ENCODE measurements at places on chromosomes 11 and 22.

DNA sequence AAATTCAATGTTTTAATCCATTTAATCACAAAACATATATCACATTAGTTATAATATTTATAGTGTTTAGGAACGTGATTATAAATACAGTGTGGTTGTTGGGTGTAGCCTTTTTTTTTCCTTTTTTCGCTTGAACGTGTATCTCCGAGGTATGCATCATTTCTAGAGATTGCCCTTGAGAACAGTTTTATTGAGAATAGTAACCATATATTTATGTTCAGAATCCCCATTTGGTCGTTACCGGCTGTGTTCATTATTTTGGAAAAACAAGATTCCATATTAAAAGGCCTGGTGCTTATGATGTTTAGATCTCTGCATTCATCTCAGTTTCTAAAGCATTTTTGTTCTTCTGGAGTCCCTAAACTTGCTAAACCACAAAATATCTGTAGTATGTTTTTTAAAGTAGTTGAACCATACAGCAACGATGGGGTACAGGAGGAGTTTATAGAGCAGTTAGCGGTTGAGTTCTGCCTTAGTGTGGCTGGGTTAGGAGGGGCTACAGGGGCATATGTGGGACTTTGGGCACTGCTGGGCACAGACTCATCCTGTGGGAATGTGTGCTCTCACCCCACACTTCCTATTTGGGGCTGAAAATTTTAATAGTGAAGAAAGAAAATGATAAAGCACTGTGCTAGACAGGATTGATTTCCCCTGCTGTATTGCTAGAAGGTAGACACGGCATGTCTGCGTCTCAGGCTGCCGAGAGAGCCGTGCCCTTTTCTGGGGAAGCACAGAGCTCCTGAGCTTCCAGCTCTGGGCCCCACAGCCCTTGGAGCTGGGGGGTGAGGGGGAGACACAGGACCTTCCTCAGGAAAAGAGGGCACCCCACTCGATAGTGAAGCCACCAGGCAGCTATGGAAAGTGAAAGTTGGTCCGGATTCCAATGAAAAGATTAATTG is 81.5 kb upstream of the PPARA start:
- peak; percentile 78 for DNase-seq

GRCh38 chr11:126153972-126154371 is 57.5 kb downstream of the RPUSD4 start:
- DNase-seq, result no peak

GRCh38 chr11:96156379-96156722 is 186.6 kb downstream of the MAML2 start:
- no peak for DNase-seq

- DNase-seq, result no peak
Measured at GRCh38 chr11:83845797-83846196, 559.6 kb upstream of the CCDC90B start.

- no peak for DNase-seq
Measured at GRCh38 chr11:71228961-71229360, 23.4 kb downstream of the SHANK2 start.

- DNase-seq, result no peak
Measured at GRCh38 chr11:86513746-86514373, 139.2 kb downstream of the CCDC81 start.

GRCh38 chr11:109547356-109548027 is 125.5 kb downstream of the C11orf87 start:
- peak; percentile 87 for DNase-seq

DNA sequence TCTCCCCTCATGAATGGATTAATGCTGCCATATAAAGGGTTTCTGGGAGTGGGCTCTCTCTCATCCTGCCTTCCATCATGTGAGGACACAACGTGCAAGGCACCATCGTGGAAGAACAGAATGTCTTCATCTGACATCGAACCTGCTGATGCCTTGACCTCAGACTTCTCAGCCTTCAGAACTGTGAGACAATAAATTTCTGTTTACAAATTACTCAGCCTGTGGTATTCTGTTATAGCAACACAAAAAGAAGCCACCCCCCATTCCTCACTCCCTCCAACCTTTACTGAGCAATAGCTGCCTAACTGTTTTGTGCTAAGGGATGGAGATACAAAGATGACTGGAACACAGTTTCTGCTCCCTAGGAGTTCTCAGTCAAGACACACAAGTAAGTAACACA is 106.1 kb upstream of the PLET1 start:
- DNase-seq, result no peak

GRCh38 chr11:132035766-132036165 is 665.4 kb downstream of the NTM start:
- DNase-seq, result no peak

DNA sequence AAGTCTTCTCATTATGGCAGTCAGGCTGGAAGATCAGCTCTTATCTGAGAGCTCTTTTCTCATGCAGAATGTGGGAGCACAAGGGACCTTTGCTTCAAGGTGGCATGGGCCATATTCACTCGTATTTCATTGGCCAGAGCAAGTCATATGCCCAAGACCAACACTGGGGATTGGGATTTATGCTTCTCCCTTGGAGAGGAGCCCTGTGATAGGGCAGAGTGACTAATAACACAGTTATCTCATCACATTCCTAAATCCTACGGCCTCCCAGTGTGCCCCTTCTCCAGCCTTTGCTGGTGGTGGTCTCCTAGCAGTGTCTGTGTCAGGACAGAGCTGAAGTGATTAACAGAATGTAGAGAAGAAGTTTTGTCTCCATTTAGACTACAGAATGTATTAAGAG is 48.6 kb downstream of the SYT9 start:
- DNase-seq, result no peak

DNA sequence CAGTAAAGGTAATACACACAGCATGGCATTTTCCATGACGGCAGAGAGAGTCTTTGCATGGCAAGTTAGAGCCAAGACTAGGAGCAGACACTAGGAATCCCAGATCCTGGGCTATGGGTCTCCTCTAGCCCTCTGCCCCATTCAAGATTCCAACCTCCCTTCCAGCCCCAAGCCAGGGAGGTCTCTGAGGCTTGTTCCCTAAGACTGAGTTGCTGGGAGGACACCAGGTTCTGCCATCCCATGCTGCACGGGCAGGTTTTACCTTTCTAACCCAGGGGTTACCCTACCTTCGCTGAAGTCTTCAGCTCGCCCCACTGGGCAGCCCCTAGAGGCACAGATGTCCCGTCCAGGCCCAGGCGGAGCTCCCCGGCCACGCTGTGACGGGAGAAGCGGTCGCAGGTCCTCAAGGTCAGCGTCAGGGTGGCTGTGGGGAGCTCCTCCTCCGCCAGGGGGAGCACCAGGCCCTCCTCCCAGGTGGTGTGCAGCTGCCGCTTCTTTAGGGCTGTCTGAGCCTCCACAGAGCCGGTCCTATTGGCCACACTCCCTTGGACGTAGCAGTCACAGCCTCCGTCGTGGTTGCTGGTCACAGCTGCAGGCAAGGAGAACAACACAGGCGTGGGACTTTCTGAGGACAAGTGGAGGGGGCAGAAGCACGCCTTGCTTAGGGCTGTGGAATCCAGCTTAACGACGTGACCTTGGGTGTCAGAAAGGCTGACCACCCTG is 33.8 kb downstream of the SYT13 start:
- peak; percentile 37 for DNase-seq

GRCh38 chr11:57162179-57162898 is 19.4 kb upstream of the LRRC55 start:
- DNase-seq, result no peak

DNA sequence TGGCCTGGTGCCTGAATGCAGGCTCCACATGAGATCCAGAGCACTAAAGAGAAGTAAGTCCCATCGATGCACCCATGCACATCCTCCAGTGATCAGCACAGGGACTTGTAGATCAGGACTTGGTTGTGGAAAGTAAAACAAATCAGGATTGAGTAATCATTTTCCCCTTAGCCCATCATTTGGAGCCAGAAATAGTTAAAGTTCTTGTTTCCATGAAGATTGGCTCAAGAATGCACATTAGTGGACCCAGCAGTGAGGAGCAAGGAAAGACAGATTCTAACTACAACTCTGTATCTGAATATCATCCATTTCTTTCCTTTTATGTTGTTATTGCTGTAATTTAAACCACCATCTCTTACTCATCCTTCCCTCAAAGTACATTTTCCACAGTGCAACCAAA is 19.1 kb downstream of the CCDC83 start:
- DNase-seq, result no peak

GRCh38 chr11:91086028-91086427 is 863.2 kb upstream of the CHORDC1 start:
- no peak for DNase-seq

- no peak for DNase-seq
Measured at GRCh38 chr11:108703916-108704315, 39.0 kb downstream of the DDX10 start.

- DNase-seq, result no peak
Measured at GRCh38 chr22:46801826-46802607, 39.6 kb downstream of the TBC1D22A start.

DNA sequence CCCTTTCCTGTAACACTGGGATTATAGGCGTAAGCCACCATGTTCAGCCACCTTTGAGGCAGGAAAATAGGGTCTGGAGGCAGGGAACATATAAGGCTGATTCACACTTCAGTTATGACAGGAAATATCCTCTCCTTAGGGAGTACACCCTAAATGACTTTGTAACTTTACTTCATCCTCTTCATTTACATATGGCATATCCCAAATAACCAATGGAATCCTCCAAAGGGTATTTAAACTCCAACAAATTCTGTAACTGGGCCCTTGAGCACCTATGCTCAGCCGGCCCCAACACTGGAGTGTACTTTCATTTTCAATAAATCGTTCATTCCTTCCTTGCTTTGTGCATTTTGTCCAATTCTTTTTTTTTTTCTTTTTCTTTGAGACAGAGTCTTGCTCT is 1.6 kb upstream of the KAT5 start:
- no peak for DNase-seq

DNA sequence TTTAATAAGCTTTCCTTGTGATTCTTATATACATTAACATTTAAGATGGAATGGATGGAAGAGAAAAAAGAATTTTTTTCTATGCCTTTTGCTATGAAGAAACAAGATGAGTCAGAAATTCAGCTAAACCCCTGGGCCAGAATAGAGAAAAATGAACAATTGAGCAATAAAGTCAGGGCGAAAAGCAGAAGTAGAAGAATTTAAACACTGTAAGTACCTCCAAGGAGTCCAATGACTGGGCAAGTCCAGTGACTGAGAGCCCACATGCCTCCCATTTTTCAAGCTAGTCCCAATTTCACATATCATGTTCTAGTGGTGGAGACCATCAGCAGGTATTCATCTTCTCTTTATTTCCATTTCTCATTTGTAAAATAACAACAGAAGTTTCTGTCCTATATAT is 18.6 kb upstream of the APLP2 start:
- no peak for DNase-seq

DNA sequence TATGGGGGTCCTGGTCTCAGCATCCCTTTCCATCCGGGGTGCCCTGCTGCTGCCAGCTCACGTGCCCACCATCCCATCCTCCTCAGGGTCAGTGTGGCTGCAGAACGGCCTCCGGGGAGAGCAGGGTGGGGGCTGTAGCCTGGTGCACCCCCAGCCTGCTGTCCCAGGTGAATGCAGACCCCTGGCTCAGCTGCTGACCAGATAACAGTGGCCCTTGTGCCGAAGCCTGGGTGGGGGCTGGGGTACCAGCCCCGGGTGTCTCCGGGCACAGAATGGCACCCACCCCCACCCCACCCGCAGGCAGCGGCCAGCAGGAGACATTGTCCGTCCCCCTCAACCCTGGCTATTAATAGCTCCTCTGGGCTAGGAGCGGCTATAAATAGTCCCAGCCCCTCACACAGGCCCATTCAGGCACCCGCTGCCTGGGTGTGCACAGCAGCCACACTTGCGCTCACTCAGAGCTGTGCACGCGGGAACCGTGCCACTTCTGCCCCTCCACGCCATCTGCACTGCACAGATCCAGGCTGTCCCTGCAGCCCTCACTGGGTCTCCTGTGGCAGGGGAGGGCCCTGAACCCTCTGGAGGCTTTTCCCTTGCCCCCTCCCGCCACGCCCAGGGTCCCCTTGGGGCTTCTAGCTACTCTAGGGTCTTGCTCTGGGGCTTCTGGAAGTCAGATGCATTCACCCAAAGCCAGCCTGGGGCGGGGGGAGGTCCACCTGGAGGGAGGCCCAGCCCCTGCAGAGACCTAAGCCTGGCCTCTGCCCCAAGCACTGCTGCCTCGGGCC is 18.7 kb downstream of the CRELD2 start:
- no peak for DNase-seq

GRCh38 chr11:820655-821511 is 2.2 kb downstream of the PNPLA2 start:
- peak; percentile 83 for DNase-seq

DNA sequence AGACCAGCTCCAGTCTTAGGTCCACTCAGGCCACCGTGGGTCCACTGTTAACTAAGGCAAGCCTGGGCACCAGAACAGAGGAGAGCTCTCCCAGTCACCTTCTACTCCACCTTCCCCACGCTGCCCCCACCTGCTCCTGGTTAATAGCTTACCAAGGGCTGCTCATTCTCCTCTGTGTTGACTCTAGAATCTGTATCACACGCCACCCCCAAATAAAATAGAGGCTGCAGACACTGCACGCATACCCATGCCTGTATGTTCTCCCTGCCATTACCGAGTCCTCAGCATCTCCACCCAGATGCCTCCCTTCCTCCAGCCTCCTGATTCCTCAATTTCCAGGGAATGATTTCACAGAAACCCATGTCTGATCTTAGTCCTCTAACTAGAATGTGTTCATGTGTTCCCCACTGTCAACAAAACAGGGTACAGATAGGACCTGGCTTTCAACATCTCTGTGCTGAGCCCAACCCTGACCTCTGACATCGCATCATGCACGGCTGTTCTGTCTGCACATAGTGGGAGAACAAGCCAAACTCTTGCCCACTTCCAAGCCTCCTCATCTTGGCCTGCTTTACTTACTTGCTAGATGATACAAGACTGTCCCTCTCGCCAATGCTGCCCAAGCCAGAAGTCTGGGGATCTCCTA is 49.8 kb downstream of the SMCO4 start:
- DNase-seq, result no peak

GRCh38 chr11:3939651-3940190 is 84.3 kb downstream of the STIM1 start:
- DNase-seq, result no peak

GRCh38 chr11:11318961-11319360 is 34.1 kb downstream of the CSNK2A3 start:
- no peak for DNase-seq

DNA sequence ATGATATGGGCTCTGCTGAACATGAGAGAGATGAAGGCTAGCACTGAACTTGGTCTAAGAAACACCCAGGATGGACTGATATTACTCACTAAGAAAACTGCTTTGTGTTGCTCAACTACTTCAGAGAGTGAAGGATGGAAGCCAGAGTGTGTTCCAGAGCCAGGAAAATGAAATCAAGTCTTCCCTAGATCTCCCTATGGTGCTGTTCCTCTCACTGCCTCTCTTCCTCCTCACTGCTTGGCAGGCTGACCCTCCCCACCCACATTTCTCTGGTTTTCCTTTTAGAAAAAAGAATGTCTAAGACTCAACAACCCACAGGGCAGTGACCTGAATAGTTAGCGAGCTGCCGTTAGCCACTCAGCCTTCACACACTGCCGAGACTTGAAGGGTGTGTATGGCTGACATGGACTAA is 65.6 kb downstream of the CCDC81 start:
- DNase-seq, result no peak
